ENCODE measurements at places on chromosomes 13 and 19. TPM values are rescaled to one million over a fixed set of nuclear protein-coding genes. Genes with fewer than 3 reads are reported as not detected.
A peak's percentile ranks its signal among the peaks of the same experiment; 100 is the strongest.

The NKPD1 gene
- 0.22 TPM for total RNA-seq

The FUT2 gene
- total RNA-seq, result not detected

The MISP gene
- total RNA-seq, result not detected

The C5AR2 gene
- total RNA-seq, result 0.05 TPM

The BRCA2 gene
- 22.1 TPM for total RNA-seq

The KCNN4 gene
- total RNA-seq, result 130 TPM

The ZIC5 gene
- not detected for total RNA-seq

The PCDH17 gene
- total RNA-seq, result not detected

The FPR1 gene
- not detected for total RNA-seq

The TNNT1 gene
- total RNA-seq, result not detected

The GPR12 gene
- not detected for total RNA-seq

The TRPM4 gene
- total RNA-seq, result 1.1 TPM

The RLN3 gene
- total RNA-seq, result not detected

The KLF1 gene
- 0.12 TPM for total RNA-seq

GRCh38 chr13:83452292-83452950 lies 429.9 kb downstream of the SLITRK1 start:
- DNase-seq, result no peak
- no peaks in the 10 kb centered on the region for H3K4me1 ChIP-seq
- no peak overlapping the region for H3K27ac ChIP-seq
- no peaks in the 10 kb centered on the region for H3K36me3 ChIP-seq

- peaks cover 8% of the 10 kb centered on the region for H3K27me3 ChIP-seq
- no peaks in the 10 kb centered on the region for H3K36me3 ChIP-seq
- H3K27ac ChIP-seq, result no peak overlapping the region
- no peak overlapping the region for H3K4me3 ChIP-seq
Observed at GRCh38 chr19:33266974-33267484, 35.3 kb downstream of the CEBPA start.

GRCh38 chr19:31334101-31334848 lies 15.0 kb downstream of the TSHZ3 start:
- H3K4me3 ChIP-seq, result no peak overlapping the region
- H3K4me1 ChIP-seq, result peaks cover 5% of the 10 kb centered on the region
- H3K36me3 ChIP-seq, result no peaks in the 10 kb centered on the region
- H3K27ac ChIP-seq, result no peak overlapping the region
- H3K27me3 ChIP-seq, result peaks cover 7% of the 10 kb centered on the region

DNA sequence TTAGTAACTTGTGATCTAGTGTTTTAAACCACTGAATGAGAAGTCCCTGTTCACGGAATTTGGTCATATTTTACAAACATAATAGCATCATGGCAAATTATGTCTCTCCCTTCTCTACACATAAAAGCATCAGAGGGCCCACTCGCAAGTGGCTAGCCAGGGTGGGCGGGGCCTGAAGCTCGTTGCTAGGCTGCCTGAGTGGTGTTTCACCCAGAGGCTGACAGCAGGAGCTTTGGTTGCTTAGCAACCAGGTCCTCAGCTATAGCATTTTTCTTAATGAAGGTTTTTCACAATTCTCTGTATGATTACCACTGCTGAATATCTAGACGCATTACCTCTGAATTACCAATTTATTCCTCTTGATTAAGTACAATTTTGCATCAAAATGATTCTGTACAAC lies 126.5 kb downstream of the NALCN start:
- H3K36me3 ChIP-seq, result no peaks in the 10 kb centered on the region
- H3K4me3 ChIP-seq, result no peak overlapping the region
- H3K4me1 ChIP-seq, result no peaks in the 10 kb centered on the region
- no peak overlapping the region for H3K27ac ChIP-seq
- peak; percentile 12 for DNase-seq

GRCh38 chr13:111517641-111518010 lies 197.2 kb downstream of the TEX29 start:
- no peaks in the 10 kb centered on the region for H3K4me1 ChIP-seq
- DNase-seq, result no peak
- no peak overlapping the region for H3K4me3 ChIP-seq
- H3K27me3 ChIP-seq, result peaks cover 10% of the 10 kb centered on the region
- no peaks in the 10 kb centered on the region for H3K36me3 ChIP-seq
- H3K27ac ChIP-seq, result no peak overlapping the region

DNA sequence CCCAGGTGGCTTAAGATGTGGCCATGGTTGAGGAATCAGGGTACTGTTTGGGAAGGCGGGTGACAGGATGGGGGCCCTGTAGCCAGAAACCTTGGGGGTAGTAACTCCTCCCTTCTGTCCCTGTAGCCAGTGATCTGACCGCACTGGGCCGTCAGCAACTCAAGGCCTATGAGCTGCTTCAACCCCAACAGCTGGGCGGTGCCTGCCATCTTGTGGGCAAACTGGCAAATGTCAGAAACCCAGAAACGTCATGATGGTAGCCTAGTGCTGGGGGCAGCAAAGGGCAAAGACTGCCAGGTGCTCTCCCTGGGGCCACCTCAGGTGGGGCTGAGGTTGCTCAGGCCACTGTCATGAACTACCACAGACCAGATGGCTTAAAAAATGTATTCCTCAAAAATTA lies 3.5 kb downstream of the COPE start:
- peak overlapping the region; percentile 33 for H3K27ac ChIP-seq
- peaks cover 25% of the 10 kb centered on the region for H3K36me3 ChIP-seq
- H3K4me1 ChIP-seq, result peaks cover 35% of the 10 kb centered on the region
- no peaks in the 10 kb centered on the region for H3K27me3 ChIP-seq
- no peak overlapping the region for H3K4me3 ChIP-seq

GRCh38 chr13:52780092-52780491 lies 40.5 kb upstream of the CNMD start:
- peaks cover 12% of the 10 kb centered on the region for H3K27me3 ChIP-seq
- DNase-seq, result no peak
- H3K27ac ChIP-seq, result no peak overlapping the region
- no peaks in the 10 kb centered on the region for H3K4me1 ChIP-seq

DNA sequence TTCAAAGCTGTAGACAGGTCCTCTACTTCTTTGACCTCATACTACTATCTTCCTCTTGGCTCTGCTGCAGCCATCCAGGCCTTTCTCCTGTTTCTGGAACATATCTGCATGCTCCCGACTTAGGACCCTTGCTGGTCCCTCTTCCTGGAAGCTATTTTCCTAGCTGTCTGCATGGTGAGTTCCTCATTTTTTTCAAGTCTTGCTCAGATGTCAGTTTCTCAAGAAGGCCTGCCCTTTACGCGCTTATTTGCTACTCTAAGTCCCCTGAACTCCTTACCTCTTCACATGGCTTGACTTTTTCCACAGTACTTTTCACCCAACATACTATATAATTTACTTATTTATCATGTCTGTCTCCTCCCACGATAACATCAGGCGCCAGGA lies 31.4 kb downstream of the DNAJC3 start:
- H3K27ac ChIP-seq, result no peak overlapping the region
- peaks cover 31% of the 10 kb centered on the region for H3K4me1 ChIP-seq
- DNase-seq, result no peak

GRCh38 chr13:43761616-43762315 lies 25.0 kb downstream of the ENOX1 start:
- H3K4me1 ChIP-seq, result no peaks in the 10 kb centered on the region
- no peaks in the 10 kb centered on the region for H3K36me3 ChIP-seq
- DNase-seq, result no peak

GRCh38 chr13:102930566-102930965 lies 84.7 kb downstream of the ERCC5 start:
- H3K4me3 ChIP-seq, result no peak overlapping the region
- no peak for DNase-seq
- peaks cover 13% of the 10 kb centered on the region for H3K27me3 ChIP-seq
- no peaks in the 10 kb centered on the region for H3K36me3 ChIP-seq

- DNase-seq, result no peak
- no peaks in the 10 kb centered on the region for H3K4me1 ChIP-seq
- peaks cover 12% of the 10 kb centered on the region for H3K36me3 ChIP-seq
- no peak overlapping the region for H3K27ac ChIP-seq
- no peaks in the 10 kb centered on the region for H3K27me3 ChIP-seq
Observed at GRCh38 chr13:97448503-97449251, 14.7 kb downstream of the RAP2A start.

- no peaks in the 10 kb centered on the region for H3K36me3 ChIP-seq
- H3K27ac ChIP-seq, result no peak overlapping the region
- H3K4me3 ChIP-seq, result no peak overlapping the region
- no peaks in the 10 kb centered on the region for H3K4me1 ChIP-seq
- H3K27me3 ChIP-seq, result no peaks in the 10 kb centered on the region
Observed at GRCh38 chr19:28586474-28586873, 626.5 kb downstream of the UQCRFS1 start.

GRCh38 chr13:114157869-114158495 lies 21.1 kb upstream of the CFAP97D2 start:
- H3K4me1 ChIP-seq, result peaks cover 65% of the 10 kb centered on the region
- H3K4me3 ChIP-seq, result no peak overlapping the region
- no peaks in the 10 kb centered on the region for H3K27me3 ChIP-seq
- peak overlapping the region; percentile 34 for H3K27ac ChIP-seq
- DNase-seq, result peak; percentile 51

DNA sequence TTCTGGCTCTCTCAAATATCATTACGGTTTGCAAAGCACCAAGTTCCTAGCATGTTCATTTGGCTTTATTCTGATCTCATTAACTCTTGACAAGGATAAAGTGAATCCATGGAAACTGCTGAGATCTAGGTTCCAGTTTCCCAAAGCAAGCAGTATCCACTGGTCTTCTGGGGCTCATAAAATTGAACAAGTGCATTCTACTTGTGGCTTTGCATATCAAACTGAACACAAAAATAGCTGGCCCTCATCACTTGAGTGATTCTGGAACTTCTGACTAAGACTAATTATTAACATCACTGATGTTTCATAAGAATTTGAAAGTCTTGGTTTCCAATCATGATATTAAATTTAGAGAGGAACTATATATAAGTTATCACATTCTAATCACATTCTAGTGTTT lies 6.3 kb upstream of the KCTD12 start:
- H3K4me1 ChIP-seq, result peaks cover 13% of the 10 kb centered on the region
- no peak overlapping the region for H3K4me3 ChIP-seq
- no peaks in the 10 kb centered on the region for H3K36me3 ChIP-seq
- no peak for DNase-seq
- H3K27me3 ChIP-seq, result peaks cover 10% of the 10 kb centered on the region
- no peak overlapping the region for H3K27ac ChIP-seq

GRCh38 chr19:7191946-7192691 lies 102.1 kb downstream of the INSR start:
- no peak overlapping the region for H3K27ac ChIP-seq
- no peaks in the 10 kb centered on the region for H3K27me3 ChIP-seq
- no peaks in the 10 kb centered on the region for H3K36me3 ChIP-seq
- DNase-seq, result peak; percentile 66
- H3K4me1 ChIP-seq, result peaks cover 22% of the 10 kb centered on the region
- H3K4me3 ChIP-seq, result no peak overlapping the region

GRCh38 chr13:31134039-31134711 lies 27.5 kb downstream of the HSPH1 start:
- H3K36me3 ChIP-seq, result peaks cover 48% of the 10 kb centered on the region

DNA sequence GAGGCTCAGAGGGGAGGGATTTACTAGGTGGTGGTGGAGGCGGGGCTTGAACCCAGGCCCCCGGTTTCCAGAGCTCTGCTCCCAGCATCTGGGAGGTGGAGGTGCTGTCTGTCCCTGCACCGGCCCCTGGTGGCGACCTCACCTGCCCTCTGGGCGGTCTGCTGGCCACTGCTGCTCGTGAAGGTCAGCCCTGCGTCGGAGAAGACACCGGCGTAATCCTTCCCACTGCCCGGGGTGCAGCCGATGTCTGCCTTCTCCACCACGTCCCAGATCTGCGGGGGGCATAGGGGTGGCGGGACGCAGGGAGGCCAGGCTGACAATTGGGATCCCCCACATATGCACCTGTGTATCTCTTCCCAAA lies 12.8 kb downstream of the C3 start:
- H3K27ac ChIP-seq, result no peak overlapping the region
- H3K4me3 ChIP-seq, result no peak overlapping the region
- no peaks in the 10 kb centered on the region for H3K36me3 ChIP-seq
- DNase-seq, result no peak

- peaks cover 41% of the 10 kb centered on the region for H3K27me3 ChIP-seq
- DNase-seq, result no peak
- no peaks in the 10 kb centered on the region for H3K36me3 ChIP-seq
- H3K27ac ChIP-seq, result no peak overlapping the region
- peaks cover 3% of the 10 kb centered on the region for H3K4me1 ChIP-seq
Observed at GRCh38 chr19:53892981-53893325, 11.0 kb downstream of the PRKCG start.

DNA sequence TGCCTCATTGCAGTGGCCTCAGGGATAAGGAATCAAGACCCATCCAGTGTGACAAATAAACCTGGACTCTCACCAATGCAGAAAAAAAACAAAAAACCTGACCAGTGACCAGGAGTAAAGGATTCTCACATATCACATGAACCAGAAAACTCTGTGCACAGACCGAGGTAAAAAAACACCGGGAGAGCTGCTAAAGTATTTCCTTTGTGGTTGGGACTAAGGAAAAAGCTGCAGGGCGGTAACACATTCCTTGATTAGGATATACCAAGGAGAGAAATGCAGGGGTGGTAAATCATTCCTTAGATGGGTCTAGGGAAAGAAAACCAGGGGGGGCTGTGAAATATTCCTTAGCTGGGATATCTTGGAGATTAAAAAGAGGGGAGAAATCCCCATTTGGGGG lies 64.8 kb upstream of the ZNF85 start:
- H3K27ac ChIP-seq, result no peak overlapping the region
- H3K36me3 ChIP-seq, result peaks cover 10% of the 10 kb centered on the region
- H3K27me3 ChIP-seq, result no peaks in the 10 kb centered on the region

GRCh38 chr19:10290876-10291553 lies 1.3 kb downstream of the ICAM5 start:
- no peak overlapping the region for H3K27ac ChIP-seq
- DNase-seq, result peak; percentile 67
- peaks cover 76% of the 10 kb centered on the region for H3K27me3 ChIP-seq
- peak overlapping the region; percentile 68 for H3K4me3 ChIP-seq

GRCh38 chr19:5651361-5651760 lies 28.5 kb downstream of the SAFB start:
- no peak overlapping the region for H3K27ac ChIP-seq
- DNase-seq, result no peak
- H3K36me3 ChIP-seq, result peaks cover 65% of the 10 kb centered on the region
- no peaks in the 10 kb centered on the region for H3K27me3 ChIP-seq
- no peak overlapping the region for H3K4me3 ChIP-seq
- no peaks in the 10 kb centered on the region for H3K4me1 ChIP-seq

DNA sequence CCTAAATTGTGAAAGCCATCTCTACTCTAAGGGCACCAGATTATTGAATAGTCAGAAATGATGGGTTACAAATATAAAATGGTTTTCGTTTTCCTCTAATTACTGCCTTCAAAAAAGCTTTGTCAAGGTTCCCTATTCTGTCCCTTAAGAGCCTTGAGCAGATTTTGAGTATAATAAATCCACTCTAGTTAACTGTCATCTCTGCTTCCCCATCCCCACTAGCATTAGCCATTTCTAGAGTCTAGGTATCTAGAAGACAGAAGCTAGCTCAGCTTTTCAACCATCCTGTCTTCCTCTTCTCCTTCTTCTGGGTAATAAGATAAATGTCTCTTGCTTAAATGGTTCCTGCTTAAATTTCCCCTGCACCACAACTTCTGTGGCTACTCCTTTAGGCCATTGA lies 290.4 kb downstream of the DACH1 start:
- H3K27me3 ChIP-seq, result no peaks in the 10 kb centered on the region
- no peak for DNase-seq
- H3K27ac ChIP-seq, result no peak overlapping the region

GRCh38 chr19:47479701-47480503 lies 4.1 kb downstream of the KPTN start:
- no peak for DNase-seq
- no peaks in the 10 kb centered on the region for H3K36me3 ChIP-seq
- no peak overlapping the region for H3K27ac ChIP-seq
- no peaks in the 10 kb centered on the region for H3K27me3 ChIP-seq
- no peak overlapping the region for H3K4me3 ChIP-seq

- no peaks in the 10 kb centered on the region for H3K36me3 ChIP-seq
- H3K4me3 ChIP-seq, result no peak overlapping the region
- no peaks in the 10 kb centered on the region for H3K4me1 ChIP-seq
- H3K27ac ChIP-seq, result no peak overlapping the region
- no peak for DNase-seq
Observed at GRCh38 chr13:101739382-101740178, 287.1 kb downstream of the ITGBL1 start.
